ENCODE measurements at places on chromosomes 7 and 10.
A peak's percentile ranks its signal among the peaks of the same experiment; 100 is the strongest.

- no peak for DNase-seq
Observed at GRCh38 chr10:110069502-110069982, 61.8 kb downstream of the ADD3 start.

GRCh38 chr7:42457663-42458062, 220.7 kb upstream of the GLI3 start:
- no peak for DNase-seq

GRCh38 chr7:101163279-101164070, 1.9 kb downstream of the VGF start:
- DNase-seq, result no peak

DNA sequence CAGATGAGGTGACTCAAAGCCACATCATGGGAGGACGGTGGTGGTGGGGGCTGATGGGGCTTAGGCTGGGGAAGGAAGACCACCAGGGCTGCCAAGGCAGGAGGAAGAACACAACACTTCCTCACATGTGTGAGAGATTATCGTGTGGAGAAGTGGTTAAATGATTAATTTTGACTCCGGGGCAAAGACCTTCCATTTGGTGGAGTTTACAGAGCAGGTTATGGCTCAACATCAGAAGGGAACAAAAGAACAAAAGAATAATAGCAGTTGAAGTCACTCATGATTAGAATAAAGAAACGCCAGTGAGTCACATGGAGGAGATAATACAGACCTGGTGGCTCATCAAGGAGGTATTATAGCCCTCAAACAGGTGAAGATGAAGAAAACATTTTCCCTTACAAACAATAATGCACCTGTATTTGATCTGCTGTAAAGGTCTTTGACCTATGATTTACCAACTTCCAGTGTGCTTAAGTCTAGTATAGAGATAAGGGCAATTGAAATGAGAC, 170.1 kb downstream of the PKD1L1 start:
- DNase-seq, result no peak

- peak; percentile 66 for DNase-seq
Observed at GRCh38 chr7:151110941-151111645, 24.8 kb downstream of the AGAP3 start.

- no peak for DNase-seq
Observed at GRCh38 chr10:100575585-100576281, 40.0 kb downstream of the HIF1AN start.

- DNase-seq, result no peak
Observed at GRCh38 chr10:117741524-117741923, 199.0 kb downstream of the EMX2 start.

DNA sequence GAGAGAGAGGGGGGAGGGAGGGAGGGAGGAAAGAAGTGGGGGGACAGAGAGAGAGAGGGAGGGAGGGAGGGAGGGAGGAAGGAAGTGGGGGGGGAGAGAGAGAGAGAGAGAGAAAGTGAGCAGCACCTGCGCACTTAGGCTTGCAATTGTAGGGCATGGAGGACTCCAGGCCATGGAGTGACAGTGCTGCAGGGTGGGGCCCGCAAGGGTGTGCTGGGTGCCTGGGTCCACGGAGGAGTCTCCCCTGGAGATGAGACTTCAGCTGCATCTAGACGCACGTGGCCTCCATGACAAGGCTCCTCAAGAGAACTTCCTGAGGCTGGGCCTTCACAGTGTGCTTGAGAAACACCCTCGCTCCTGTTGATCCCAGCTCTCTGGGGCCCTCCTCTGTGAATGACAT, 44.5 kb downstream of the CLRN3 start:
- DNase-seq, result no peak

DNA sequence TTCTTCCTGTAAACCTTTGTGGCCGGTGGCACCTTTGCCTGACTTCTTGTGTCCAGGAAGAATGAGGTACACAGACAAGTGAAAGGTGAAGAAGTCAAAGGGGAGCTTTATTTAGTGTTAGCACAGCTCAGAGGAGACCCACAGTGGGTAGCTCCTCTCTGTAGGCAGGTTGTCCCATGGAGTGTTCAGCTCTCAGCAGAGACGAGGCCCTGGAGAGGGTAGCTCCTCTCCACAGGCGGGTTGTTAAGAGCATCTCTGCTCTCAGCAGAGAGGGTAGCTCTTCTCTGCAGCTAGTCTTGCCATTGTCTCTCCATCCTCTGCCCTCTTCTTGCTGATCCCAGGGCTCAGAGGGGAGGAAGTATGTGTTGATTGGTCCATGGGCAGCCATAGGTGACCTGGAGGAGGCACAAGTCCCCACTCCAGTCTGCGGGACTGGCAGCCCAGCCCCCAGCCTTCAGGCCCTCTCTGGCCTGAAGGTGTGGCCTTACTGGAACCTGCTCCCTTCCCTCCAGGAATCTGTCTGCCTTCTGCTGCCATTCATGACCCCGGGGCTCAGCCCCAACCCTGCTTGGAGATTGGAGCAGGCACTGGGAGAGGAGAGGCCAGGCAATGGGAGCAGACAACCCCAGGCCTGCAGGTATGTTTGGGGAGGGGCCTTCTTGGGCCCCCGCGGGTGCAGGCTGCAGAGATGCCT, 24.5 kb downstream of the HHEX start:
- DNase-seq, result no peak

- no peak for DNase-seq
Observed at GRCh38 chr7:16840094-16840493, 35.3 kb upstream of the AGR2 start.

DNA sequence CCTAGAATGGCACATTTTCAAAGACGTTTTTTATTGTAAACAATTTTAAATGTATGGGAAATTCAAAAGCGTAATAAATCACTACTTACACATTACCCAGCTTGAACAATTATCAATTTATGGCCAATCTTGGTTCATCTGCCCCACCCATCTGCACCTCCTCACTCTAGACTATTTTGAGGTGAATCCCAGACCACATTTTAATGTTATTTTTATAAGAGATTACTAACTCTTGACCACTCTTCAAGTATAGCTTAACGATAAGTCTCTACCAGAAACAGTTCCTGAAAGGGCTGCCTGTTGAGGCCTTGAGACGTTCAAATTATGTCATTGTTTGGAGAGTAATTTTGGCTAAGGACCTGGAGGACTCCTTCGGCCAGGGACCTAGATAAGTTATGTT, 33.2 kb downstream of the ECHDC3 start:
- no peak for DNase-seq

- DNase-seq, result no peak
Observed at GRCh38 chr7:82423446-82423845, 20.1 kb downstream of the CACNA2D1 start.

GRCh38 chr10:28282336-28282735, 20.5 kb downstream of the MPP7 start:
- no peak for DNase-seq

Data from AG10803 (cell line).